ENCODE measurements at places on chromosomes 4 and X.

- no peak for DNase-seq
Observed at GRCh38 chrX:113868177-113868576, 715.7 kb upstream of the HTR2C start.

DNA sequence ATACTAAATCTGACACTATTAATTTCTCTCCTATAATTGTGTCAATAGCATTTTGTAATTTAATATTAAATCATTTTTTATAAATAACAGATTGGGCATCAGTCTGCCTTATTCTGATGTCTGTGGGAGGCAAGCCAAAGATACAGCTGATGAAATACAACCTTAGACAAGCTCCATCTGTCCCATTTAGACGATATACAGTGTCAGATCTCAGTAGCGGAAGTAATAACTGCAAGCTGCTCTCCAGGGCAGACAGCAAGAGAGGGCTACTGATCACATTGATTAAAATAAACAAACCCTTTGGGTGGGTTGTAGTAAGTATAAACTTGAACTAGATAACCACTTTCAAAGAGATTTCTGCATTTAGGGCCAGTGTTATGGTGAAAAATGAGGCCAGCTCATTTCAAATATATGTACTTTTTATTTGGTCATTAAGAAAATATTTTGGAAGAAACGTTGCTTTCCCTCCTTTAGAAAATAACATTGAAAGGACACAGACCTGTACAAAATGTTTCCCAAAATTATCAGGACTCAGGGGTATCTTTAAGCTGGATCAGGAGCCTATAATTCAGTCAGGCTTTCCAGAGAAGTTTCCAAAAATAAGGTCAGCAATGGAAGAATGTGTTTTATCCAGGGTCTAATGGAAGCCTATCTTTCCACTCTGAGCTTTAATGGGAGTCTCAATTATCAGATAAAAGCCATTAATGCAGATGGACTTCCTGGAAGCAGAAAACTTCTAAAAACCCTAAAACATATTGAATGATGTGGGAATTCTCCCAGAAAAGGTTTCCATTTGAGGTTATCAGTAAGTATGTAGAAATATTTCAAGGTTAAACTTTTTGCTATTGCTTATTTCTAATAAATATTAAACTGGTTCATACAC is 1028.8 kb upstream of the IGFBP7 start:
- no peak for DNase-seq

- no peak for DNase-seq
Observed at GRCh38 chr4:172688534-172688933, 480.1 kb upstream of the GALNT7 start.

GRCh38 chrX:143894938-143895337 is 11.1 kb downstream of the UBE2NL start:
- no peak for DNase-seq

DNA sequence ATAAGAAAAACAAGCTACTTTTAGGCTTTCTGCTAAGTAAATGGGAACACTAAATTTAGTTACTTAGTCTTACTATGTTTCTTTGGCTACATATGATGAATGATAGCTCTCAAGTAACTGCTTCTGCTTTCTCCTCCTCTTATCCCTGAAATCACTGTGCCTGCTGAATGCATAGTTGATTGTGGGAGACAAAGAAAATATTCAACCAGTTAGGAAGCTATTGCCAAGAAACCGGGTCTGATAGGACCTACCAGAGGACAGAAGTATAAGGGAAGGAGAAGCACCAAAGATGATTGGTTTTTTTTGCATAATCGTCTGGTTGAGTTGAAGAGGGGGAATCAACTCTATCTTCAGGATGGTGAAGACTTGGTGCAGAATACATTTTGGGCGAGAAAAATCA is 28.0 kb upstream of the NDUFC1 start:
- no peak for DNase-seq

All from T-helper 17 cell (primary cell).